ENCODE measurements at places on chromosomes 16 and 17.

- no peak for DNase-seq
Measured at GRCh38 chr16:67926181-67926750, 5.4 kb downstream of the CTRL start.

DNA sequence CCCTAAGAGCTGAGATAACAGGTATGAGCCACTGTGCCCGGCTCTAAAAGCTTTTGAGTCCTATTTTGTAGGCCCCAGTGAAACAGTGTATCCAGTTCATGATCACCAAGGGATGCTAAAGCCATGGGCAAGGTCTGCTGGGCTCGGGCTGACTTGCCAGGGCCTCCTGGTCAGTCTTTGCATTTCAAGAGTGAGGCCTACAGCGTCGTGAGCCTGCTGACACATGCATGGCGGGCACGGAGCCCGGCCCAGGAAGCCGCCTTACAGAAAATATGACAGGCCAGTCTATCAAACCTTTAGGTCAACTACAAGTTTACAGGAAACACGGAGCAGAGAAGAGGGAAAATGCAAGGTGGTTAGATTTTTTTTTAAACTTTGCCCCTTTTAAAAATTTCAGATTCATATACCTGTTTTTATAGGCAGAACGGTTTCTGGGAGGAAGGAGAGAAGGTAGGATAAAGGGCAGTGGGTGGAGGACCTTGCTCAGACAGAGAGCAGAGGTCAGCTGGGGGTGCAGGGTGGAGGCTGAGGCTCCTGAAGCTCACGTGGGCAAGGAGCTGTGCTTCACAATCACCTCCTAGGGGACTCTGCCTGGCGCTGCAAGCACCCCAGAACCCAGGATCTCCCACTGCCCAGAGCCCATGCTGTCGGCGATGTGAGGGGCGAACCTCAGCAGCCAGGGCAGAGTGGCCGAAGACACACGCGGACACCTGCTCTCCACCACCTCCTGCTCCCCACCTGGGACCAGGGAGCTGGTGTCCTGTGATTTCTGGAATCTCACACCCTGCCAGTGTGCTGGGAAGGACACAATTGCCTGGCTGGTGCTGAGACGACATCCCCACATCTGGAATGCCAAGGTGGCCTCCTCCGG is 21.3 kb downstream of the C16orf95 start:
- no peak for DNase-seq

GRCh38 chr17:79915850-79916430 is 76.7 kb upstream of the CBX4 start:
- DNase-seq: no peak

DNA sequence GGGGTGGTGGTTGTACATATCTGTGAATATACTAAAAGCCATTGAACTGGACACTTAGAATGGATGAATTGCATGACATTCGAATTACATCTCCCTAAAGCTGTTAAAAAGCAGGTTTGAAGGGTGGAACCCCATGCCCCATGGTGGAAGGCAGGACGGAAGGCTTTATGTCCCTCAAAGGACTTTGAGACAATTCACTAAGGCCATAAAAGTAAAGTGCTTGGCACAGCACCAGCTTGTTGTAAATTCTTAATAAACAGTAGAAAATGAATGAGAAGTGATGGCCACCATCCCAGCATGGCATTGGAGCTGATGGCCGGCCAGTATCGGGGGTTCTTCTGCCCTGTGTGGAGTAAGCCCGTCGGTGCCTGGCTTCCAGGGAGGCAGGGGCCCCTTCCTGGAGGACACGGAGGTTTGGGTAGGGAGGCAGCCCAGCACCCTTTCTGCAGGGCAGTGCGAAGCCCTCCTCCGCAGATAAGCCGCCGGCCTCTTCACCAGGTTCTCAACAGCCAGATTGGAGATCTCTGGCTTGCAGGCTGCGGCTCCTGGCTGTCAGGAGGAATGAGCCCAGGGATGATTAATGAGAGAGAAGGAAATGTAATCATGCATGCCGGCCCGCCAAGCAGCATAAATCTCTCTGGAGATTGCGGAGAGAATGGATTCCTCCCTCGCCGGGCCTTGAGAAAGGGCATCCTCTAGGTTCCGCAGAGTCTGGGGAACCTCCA is 346.9 kb downstream of the FOXL1 start:
- DNase-seq: no peak

Data from naive thymus-derived CD8-positive, alpha-beta T cell (primary cell).